ENCODE measurements at places on chromosomes 2 and 18.
A peak's percentile ranks its signal among the peaks of the same experiment; 100 is the strongest.

GRCh38 chr18:56902653-56903052 lies 244.2 kb upstream of the BOD1L2 start:
- no peak for DNase-seq

- DNase-seq: no peak
These were observed 296.0 kb upstream of the MGAT5 start for GRCh38 chr2:133957724-133958480.

DNA sequence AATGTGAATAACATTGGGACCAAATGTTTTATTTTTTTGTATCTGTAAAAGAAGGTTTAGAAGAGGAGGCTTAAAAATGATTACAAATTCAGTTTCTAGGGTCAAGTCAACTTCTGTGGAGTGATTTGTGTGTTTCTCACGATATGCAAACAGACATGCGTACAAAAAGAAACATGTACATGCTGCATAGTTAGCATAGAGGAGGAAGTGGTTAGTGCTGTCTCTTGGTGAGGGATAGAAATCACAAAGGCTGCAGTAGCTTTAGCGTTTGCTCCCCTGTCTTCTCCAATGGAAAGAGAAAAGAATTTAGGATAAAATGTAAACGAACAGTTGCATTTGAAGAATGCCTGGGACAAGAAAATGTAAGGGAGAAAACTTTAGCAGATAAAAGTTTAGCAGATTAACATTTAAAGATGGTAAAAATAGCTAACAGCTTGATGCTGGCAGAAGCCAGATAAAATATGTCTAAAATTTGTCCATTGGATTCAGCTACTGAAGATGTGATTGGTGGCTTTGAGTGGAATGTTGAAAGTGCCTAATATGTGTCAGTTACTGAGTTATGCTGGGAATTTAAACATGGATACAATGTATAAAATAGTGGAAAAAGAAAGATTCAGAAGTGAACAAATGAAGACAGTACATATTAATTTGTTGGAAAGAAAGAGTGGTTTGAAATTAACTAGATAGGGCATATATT lies 44.9 kb downstream of the MALT1 start:
- DNase-seq: peak; percentile 54

GRCh38 chr2:219621935-219622334 lies 5.5 kb upstream of the SLC4A3 start:
- peak; percentile 17 for DNase-seq

DNA sequence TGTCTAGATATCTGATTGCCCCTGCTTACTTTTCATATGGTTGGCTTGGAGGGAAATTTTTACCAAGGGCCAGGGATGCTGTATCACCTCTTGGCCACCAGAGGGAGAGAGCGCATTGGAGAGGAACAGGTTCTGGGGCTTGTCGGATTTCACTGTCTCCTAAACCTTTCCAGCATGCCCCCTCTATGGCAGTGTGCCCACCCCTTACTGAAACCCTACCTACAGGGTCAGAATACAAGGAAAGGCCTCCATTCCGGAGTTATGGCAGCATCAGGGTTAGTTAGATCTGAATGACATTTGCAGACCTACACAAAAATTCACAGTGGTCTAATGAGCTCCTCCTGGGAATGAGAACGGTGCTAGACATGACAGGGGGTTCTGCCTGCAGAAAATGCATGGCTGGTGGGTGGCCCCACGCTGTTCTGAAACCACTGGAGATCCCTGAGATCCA lies 5.8 kb downstream of the SLC14A2 start:
- peak; percentile 36 for DNase-seq

GRCh38 chr2:187842978-187843847 lies 289.0 kb upstream of the TFPI start:
- DNase-seq: peak; percentile 32

All from MV-4-11 (cell line).